ENCODE measurements at places on chromosomes 7 and 10.

GRCh38 chr10:28211759-28212158 lies 91.1 kb downstream of the MPP7 start:
- no peak for DNase-seq

DNA sequence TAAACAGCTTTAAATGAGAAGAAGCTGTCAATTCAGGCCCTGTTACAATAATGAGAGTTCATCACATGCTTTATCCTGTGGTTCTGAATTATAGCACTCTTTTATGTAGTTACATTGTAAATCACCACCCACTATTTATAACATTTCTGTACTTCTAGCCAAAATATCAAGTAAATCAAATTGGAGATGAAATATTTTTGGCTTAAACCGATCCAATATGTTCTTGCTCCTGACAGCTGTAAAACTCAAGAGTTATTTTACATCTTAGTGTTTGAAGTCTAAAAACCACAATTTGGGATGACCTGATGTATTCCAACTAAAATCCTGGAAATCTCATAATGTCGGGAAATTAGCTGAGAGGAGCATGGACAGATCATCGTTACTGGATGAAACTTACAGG lies 371.2 kb upstream of the LRRN3 start:
- no peak for DNase-seq

DNA sequence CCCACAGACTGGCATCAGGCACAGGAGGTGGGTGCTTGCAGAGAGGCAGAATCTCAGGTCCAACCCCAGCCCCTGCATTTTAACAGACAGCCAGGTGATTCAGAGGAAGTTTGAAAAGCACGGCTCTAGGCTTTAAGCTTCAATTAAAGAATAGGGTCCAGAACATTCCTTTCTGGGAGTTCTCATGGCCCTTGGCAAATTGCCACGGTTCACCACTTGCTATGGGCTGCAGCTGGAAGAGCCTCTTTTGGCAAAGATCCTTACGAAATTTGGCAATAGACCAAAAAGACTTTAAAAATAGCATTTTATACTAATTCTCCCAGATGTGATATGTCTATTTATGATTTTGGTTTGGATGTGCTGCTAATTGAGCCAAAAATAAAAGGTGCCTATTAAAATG lies 148.1 kb downstream of the ITGA8 start:
- DNase-seq = no peak

GRCh38 chr10:125029584-125030242 lies 87.8 kb downstream of the ZRANB1 start:
- no peak for DNase-seq

- DNase-seq = no peak
Measured at GRCh38 chr7:2006231-2006771, 226.4 kb downstream of the MAD1L1 start.

DNA sequence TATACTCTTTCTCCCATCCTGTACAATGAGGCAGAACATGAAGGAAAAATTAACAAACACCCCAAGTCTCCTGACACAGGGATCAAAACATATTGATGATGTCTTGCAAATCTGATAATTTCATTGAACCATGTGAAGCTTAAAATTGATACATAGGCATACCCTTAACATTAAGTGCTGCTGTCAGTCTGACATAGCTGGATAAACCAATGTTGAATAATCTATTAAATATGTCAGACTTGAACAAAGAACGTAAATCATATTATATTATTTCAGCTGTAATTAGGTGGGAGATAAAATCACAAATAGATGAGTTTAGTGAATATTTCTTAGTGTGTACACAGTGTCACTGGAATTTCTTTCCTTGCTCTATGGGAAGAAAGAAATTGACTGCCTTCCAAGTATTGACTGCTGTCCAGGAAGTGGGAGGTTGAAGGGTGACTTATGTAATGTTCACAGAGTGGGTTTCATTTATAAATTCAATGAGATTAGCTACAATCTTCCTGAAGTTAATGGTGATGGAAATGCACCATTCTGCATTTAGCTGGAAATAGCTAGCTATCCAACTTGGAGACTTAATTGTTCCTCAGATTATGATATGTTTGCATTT lies 170.8 kb downstream of the AUTS2 start:
- no peak for DNase-seq

GRCh38 chr10:123838596-123839310 lies 52.9 kb downstream of the CPXM2 start:
- no peak for DNase-seq

DNA sequence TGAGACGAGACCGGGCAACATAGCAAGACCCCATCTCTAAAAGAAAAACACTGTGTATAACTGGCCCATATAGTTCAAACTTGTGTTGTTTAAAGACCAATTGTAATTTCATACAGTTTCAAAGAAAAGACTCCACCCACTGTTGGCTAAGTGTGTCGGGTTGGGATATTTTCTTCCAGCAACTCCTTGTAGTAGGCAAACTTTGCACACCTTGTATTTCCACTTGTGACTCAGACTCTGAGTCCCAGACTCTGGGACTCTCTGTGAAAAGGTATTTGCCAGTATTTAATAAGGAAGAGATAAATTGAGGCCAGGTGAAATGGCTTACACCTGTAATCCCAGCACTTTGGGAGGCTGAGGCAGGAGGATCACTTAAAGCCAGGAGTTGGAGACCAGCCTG lies 29.3 kb upstream of the RHBDD2 start:
- DNase-seq = no peak

DNA sequence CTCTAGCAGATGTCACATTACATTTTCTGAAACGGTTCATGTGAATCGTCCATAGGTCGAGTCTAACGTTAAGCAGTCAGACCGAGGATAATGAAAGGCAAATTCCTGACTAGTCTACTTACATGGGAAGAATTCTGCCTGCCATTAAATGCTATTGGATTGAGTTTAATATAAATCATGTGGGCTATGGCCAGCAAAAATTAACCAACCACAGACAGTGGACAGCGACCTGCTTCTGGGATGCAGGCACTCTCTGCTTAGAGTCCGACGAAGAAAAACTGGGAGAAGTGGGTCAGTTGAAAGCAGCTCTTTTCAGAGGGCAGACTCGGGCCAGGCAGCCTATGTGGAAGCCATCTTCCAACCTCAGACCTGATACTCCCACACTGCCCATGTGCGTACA lies 16.6 kb downstream of the PIP4K2A start:
- no peak for DNase-seq
